ENCODE measurements at places on chromosomes 7 and 10.

- peak; percentile 94 for DNase-seq
These were observed 25.2 kb downstream of the TMEM270 start for GRCh38 chr7:73885975-73886798.

DNA sequence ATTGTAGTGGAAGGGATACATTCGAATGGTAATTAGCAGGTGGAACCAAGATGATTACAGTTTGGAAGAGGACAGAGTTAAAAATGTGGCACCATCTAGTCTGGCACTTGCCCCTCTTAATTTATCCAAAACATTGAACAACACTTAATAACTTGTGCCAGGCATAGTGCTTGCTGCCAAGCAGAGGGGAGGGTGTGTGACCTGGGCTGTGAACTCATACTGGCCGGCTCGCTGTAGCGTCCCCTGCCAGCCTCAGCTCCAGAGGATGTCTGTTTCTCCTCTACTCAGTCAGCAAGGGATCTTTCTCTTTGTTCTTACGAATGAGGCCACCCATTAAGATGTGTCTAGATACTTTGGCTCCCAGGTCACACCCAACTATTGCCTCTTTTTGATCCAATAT is 179.4 kb upstream of the INHBA start:
- no peak for DNase-seq

DNA sequence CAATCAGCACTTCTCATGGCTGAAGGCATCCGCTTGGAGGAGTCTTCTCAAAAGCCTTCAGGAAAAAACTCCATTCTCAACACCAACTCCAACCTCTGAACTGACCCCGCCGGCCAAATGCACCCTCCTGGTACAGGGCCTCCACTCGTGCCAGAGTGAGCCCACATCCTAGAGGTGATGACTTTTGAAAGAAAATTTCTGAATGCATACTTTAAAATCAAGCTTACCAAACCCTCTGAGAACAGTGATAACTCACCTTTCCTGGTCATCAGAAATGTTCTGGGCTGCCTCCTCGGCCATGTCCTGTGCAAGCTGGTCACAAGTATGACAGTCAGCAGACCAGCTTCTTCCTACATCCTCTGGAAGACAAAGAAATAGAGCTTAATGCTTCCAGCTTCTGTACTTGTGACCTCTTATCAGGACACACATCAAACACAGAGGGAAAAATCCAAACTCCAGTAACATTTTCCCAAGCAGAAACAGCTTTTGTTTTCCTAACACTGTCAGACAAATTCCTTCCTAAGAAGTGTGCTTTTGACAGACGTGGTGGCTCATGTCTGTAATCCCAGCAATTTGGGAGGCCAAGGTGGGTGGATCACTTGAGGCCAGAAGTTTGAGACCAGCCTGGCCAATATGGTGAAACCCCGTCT is at the start of gene PKD1L1:
PKD1L1 (minus strand) TSS at position 326 of the 650 bp plus-strand sequence; CDS start at position 300, 26 bp downstream.
- DNase-seq: no peak

- DNase-seq: no peak
These were observed 341.0 kb downstream of the GALNT17 start for GRCh38 chr7:71472962-71473361.
